ENCODE measurements at places on chromosomes 1 and 21.
A peak's percentile ranks its signal among the peaks of the same experiment; 100 is the strongest.

- no peak for DNase-seq
These were observed 34.2 kb downstream of the RABIF start for GRCh38 chr1:202854787-202855186.

- DNase-seq, result no peak
These were observed 6.5 kb upstream of the RPTN start for GRCh38 chr1:152165286-152166077.

DNA sequence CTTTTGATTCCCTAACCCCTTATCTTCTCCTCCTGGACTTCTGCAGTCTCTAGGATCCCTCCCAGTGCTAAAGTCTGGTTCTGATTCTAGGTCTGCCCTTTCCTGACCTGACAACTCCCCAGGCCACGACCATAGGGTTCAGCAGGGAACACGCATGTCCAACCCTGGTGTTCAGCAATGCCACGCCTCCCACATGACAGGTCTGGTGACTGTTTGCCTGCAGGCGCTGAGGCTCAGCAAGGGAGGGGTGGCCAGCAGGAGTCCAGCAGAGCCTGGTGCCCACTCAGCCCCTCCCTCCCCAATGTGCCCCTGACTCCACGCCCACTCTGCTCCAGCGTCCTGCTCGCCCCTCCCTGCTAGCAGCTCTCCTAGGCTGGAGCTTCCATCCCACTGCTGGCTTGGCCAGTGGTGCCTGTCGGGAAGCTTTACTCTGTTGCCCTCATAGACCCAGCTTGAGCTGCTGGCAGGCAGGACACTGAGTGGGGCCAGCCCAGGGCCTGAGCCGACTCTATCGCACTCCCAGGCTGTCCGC lies 17.3 kb downstream of the SLC9A1 start:
- DNase-seq, result no peak

DNA sequence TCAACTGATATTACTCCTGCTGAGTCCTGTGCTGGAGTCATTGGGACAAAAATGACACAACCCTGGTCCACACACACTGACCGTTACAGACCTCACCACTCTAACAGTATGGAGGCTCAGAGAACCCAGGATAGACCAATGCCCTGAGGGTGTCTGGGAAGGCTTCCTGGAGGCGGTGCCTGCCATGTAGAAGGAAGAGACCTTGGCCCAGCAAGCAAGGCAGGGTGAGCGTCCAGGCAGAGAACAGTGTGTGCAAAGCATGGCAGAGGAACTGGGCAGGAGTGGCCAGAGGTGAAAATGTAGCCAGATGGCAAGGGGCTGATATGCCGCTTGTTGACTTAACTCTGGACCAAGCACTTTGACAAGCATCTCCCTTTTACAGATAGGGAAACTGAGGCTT lies 85.5 kb downstream of the VWA5B1 start:
- no peak for DNase-seq

DNA sequence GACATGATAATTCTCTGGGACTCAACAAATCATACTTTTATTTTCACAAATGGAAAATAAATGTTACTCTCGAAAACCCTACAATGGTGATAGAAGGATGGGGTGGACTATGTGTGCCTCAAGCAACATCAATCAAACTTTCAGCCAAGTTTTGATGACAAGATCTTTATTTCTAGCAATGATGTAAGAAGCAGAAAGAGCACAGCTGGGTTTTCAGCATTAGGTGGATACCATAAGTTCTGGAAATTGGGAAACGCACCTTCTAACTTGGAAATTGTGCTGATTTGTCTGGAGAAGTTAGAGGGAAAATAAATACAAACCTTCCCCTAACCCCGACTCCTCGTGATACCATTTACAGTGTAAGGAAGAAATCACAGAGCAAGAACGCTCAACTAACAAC lies 320.3 kb downstream of the PAPPA2 start:
- DNase-seq, result no peak

GRCh38 chr1:152374451-152374850 lies 14.6 kb upstream of the FLG2 start:
- no peak for DNase-seq

DNA sequence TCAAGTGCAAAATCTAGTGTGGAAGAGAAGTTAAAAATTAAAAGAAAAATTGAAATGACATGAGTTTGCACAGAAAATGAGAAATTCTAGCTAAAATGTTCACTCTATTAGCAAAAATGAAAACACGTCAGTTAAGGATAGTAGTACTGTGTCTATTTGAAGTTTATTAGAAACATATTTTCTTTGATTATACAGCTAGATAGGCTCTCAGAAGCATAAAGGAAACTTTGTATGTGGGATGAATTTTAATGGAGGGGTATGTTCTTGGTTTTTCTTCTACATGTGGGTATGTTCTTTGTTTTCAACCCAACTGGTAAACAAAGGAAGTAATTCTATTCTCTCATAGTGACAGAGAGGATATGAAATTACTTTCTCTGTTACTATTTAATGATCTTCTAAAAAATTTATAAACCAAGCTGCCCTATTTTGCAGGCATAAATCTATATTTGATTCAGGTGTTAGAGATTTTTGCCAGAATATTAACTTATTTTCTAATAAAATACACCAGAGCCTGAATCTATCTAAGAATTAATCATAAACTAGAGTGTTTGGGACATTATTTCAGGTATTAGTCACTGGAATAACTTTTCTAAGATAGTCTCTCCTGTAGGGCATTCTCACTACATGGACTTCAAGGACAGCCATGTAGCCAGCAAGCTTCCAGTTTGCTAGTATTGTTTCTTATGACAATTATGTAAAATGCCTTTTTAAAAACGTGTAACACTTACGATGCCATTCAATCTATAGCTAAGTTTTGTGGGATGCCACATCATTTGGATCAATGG lies 15.8 kb downstream of the GPSM2 start:
- no peak for DNase-seq

DNA sequence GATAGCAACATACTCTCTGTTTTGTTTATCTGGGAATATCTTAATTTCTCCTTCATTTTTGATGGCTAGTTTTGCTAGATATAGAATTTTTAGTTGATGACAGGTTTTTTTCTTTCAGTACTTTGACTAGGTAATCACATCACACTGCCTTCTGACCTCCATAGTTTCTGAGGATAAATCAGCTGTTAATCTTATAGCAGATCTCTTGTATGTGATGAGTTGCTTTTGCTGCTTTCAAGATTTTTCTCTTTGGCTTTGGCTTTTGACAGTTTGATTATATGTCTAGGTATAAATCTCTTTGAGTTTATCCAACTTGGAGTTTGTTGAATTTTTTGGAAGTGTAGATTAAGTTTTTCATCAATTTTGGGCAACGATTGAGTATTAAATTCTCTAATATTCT lies 142.6 kb downstream of the ZNF644 start:
- DNase-seq, result no peak

GRCh38 chr1:47926461-47926999 lies 70.7 kb downstream of the TRABD2B start:
- DNase-seq, result no peak

GRCh38 chr1:30686236-30686935 lies 37.0 kb downstream of the MATN1 start:
- DNase-seq, result no peak

DNA sequence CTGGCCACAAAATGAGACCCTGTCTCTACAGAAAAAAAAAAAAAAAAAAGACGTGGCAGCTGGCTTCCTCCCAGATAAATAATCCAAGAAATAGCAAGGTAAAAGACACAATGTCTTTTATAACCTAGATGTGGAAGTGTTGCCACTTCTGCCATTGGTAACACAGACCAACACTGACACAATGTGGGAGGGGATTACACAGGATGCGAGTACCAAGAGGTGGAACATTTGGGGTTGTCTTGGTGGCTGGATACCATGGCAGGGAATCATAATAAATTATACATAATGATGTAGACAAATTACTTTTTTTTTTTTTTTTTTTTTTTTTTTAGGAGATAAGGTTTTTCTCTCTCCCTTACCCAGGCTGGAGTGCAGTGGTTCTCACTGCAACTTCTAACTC lies 6.0 kb upstream of the NEXN start:
- DNase-seq, result no peak

- DNase-seq, result no peak
These were observed 149.4 kb upstream of the ZC3H12A start for GRCh38 chr1:37325010-37325409.

- DNase-seq, result peak; percentile 71
These were observed 4.8 kb upstream of the TMCO1 start for GRCh38 chr1:165773324-165773965.

DNA sequence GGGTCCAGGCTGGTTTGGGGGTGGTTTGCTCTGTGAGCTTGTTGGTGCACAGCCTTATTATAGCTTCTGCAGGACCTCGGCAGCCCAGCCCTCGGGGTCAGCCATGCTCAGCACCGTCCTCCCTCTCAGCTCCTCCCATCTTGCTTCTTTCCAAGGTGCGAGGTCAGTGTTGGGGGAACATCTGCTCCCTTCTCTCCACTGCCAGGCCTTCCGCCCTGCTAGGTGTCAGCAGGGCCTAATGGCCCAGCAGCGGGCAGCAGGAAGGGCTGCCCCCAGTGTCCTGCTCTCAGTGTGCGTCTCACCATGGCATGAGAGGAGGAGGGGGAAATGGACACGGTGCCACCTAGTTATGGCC lies 36.5 kb upstream of the LRRC3 start:
- DNase-seq, result no peak

GRCh38 chr1:21647431-21648351 lies 21.5 kb downstream of the RAP1GAP start:
- DNase-seq, result no peak

- DNase-seq, result no peak
These were observed 61.4 kb downstream of the PPP2R5A start for GRCh38 chr1:212346601-212347000.

DNA sequence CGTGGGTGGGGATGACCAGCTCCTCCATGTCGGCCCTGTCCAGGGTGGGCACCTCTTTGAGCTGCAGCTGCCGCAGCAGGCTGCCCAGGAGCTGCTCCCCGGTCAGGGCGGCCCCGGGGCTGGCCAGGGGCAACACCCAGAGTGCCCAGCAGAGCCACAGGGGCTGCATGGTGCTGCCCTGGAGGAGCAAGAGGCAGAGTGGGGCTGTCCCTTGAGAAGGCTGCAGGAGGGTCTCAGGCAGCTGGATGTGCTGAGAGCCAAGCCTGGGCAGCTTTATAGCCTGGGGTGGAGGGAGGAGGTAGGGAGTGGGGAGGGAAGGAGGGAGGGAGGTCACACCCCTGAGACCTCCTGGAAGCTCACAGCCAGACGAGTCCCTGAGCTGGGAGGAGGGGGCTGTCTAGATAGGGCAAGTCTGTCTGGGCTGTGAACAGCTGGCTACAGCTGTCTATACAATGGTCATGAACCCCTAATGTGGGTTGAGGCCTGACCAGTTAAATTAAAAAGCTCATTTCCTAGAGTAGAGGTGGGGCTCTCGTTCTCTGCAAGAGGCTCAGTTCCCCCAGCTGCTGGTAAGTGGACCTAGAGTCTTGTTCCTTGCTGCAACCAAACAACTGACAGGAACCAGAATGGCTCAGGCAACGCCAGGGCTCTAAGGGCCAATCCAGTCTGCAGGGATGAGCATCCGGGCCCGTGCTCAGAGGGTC lies at the start of gene LEFTY1:
TSS of gene LEFTY1 (minus strand) at position 249 of the 704 bp plus-strand sequence. CDS start at position 169, 80 bp downstream.
- DNase-seq, result no peak

DNA sequence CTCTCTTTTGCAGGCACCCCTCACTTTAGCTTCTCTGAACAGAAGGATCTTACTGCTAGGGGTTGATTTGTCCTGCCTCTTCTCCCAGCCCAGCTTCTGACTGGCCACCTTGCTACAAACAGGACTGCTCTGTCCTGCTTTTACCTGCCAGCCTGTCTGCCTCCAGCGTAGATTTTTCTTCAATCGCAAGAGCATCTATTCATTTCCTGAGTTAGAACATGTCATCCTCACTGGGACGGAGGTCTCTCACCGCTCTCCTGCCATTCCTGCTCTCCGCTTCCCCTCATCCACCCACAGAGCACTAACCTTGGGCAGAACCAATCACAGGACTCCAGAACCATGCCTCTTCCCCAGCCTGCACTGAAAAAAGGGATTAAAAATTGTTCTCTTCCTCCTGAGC lies 3.5 kb upstream of the ATP1B1 start:
- no peak for DNase-seq

GRCh38 chr21:43809853-43810504 lies 20.6 kb downstream of the RRP1 start:
- no peak for DNase-seq

DNA sequence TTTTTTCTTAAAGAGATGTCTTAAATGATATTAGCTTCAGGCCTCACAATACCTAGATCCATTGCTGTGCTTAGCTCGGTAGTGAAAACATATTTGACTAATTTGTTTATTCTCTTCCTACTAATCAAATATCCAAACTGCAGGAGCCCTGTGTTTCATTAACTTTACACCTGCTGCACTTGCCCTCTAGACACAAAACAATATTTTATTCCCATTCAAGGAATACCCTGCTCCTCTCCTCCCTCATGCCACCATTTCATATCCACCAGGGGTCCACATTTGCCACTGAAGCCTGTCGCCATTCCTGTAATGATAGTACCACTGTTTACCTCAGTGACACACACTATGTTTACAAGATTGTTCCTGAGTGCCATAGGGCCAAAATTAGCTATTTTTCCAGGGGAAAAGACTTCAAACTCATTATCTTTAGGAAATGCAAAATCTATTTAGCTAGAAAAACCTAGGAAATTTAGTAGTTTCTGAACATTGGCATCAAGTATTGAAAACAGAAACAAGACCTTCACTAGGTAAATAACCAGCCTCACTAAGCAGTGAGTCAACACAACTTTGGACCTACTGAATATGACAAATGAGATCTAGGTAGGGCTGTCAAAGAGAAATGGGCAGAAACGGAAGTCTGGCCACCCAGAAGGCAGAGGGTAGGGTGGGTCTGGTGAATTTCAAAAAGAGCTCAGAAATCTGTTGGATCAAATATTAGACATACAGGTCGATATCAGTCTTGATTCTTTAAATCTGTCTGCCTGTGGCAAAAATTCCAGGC lies 134.6 kb upstream of the KCNK1 start:
- no peak for DNase-seq

DNA sequence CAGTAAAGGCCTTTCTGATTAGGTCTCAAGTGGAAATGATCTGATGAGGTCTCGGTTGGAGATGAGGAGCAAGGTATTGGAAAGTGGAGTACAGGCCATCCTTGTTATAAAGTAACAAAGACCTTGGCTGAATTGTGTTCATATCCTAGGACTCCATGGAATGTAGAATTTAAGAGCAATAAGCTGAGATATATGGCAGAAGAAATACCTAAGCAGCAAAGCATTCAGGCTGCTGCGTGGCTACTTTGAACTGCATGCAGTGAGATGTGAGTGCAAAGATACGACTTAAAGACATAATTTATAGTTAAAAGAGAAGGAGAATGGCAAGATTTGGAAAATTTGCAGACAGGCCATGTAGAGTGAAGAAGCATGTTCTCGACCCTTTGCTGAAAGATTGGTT lies 11.2 kb upstream of the XPR1 start:
- DNase-seq, result no peak

GRCh38 chr1:43121256-43121900 lies 50.7 kb downstream of the EBNA1BP2 start:
- DNase-seq, result no peak

Measured in non-pigmented ciliary epithelial cell (primary cell).